ENCODE measurements at places on chromosomes 5 and 9. TPM values are rescaled to one million over a fixed set of nuclear protein-coding genes. Genes with fewer than 3 reads are reported as not detected.

RMRP gene
- total RNA-seq, result 17,487 TPM

SPINK5 gene
- total RNA-seq, result 5.3 TPM

OR13C8 gene
- total RNA-seq, result not detected

- no peak overlapping the region for H3K27ac ChIP-seq
- no peak for DNase-seq
- peaks cover 5% of the 10 kb centered on the region for H3K4me1 ChIP-seq
- no peaks in the 10 kb centered on the region for H3K36me3 ChIP-seq
- no peak overlapping the region for H3K4me3 ChIP-seq
Observed at GRCh38 chr9:109454601-109455155, 43.4 kb downstream of the PTPN3 start.

- H3K4me3 ChIP-seq, result peak overlapping the region; percentile 38
- DNase-seq, result peak; percentile 28
- H3K4me1 ChIP-seq, result peaks cover 4% of the 10 kb centered on the region
- H3K27ac ChIP-seq, result no peak overlapping the region
- no peaks in the 10 kb centered on the region for H3K36me3 ChIP-seq
Observed at GRCh38 chr5:77180167-77181081, 30.1 kb upstream of the PDE8B start.

GRCh38 chr5:172478256-172478655 lies 23.9 kb upstream of the SH3PXD2B start:
- no peak for DNase-seq
- no peaks in the 10 kb centered on the region for H3K4me1 ChIP-seq
- H3K27me3 ChIP-seq, result no peaks in the 10 kb centered on the region
- H3K4me3 ChIP-seq, result no peak overlapping the region
- no peak overlapping the region for H3K27ac ChIP-seq

- H3K36me3 ChIP-seq, result no peaks in the 10 kb centered on the region
- no peak for DNase-seq
- H3K27ac ChIP-seq, result no peak overlapping the region
- H3K27me3 ChIP-seq, result no peaks in the 10 kb centered on the region
Observed at GRCh38 chr9:5840788-5841187, 7.9 kb upstream of the ERMP1 start.

DNA sequence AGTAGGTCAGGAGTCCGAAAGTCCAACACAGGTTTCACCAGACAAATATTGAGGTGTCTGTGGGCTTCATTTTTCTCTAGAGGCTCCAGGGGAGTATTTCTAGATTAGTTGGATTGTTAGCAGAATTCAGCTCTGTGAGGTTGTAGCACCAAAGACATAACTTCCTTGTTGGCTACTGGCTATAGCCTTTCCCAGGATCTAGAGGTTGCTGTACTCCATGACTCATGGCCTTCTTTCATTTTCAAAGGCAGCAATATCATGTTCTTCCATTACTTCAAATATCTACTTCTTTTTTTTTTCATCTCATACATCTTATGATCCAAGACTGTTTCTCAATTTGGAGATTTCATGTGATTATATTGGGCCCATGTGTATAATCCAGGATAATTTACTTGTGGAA lies 404.0 kb upstream of the FAM174A start:
- no peak overlapping the region for H3K27ac ChIP-seq
- H3K4me1 ChIP-seq, result no peaks in the 10 kb centered on the region
- DNase-seq, result no peak

DNA sequence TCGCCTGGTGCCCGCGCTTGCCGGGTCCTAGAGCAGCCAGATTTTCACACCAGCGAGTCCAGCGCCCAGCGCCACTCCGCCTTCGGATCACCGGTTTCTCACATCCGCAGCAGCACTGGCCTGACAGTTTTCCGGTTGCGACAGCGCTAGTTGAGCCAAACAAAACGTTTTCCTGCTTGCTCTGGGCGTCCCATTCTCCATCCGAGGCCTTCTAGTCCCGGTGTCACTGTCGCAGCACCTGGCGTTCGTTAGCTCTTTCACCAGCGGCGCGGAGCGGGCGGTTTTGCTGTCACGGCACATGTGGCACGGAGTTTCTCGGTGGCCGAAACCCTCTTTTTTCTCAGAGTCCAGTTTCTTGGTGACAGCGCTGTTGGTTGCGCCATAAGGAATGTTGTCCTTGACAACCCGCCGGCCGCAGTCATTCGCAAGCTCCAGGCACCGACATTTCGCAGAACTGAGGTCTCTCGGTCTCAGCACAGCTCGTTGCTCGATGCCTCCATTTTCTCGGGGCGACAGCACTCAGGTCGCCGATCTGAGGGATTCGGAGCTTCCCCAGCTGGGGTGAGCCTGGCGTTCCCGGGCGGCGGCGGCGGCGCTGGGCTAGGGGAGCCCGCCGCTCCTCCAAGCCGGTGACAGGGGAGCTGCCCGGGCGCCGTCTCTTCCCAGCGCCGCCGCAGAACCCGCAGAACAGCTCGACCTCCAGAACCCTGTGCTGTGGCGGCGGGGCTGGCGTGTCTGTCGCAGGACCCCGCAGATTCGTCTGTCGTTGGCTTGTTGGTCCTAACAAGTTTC lies 47.8 kb downstream of the ANXA2R start:
- peak; percentile 52 for DNase-seq
- peak overlapping the region; percentile 33 for H3K4me3 ChIP-seq
- H3K27me3 ChIP-seq, result peaks cover 76% of the 10 kb centered on the region
- H3K27ac ChIP-seq, result no peak overlapping the region
- H3K36me3 ChIP-seq, result no peaks in the 10 kb centered on the region

- no peak overlapping the region for H3K4me3 ChIP-seq
- peaks cover 19% of the 10 kb centered on the region for H3K27me3 ChIP-seq
- DNase-seq, result no peak
- H3K4me1 ChIP-seq, result no peaks in the 10 kb centered on the region
- H3K36me3 ChIP-seq, result no peaks in the 10 kb centered on the region
- no peak overlapping the region for H3K27ac ChIP-seq
Observed at GRCh38 chr5:111231119-111231518, 6.9 kb downstream of the CAMK4 start.

DNA sequence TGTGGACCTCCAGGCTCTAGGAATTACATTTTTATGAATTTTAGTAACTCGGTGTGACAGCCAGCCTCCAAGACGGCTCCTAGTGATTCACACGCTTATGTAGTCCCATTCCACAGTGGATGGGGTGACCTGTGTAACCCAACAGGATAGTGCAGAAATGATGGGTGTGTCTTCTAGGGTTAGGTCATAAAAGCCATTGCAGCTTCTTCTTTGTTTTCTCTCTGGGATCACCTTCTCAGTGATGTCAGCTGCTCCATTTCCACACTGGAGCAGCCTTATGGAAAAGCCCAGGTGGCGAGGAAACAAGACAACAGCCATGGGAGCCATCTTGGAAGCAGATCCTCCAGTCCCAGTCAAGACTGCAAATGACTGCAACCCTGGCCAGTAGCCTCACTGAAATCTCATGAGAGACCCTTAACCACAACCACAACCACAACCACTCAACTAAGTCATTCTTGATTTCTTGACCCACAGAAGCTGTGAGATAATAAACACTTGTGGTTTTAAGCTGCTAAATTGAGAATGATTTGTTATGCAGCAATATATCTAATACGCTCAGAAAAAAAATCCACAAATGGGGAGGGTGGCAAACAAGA lies 5.1 kb upstream of the GNPDA1 start:
- no peak overlapping the region for H3K27ac ChIP-seq
- DNase-seq, result peak; percentile 54
- H3K4me1 ChIP-seq, result peaks cover 4% of the 10 kb centered on the region

DNA sequence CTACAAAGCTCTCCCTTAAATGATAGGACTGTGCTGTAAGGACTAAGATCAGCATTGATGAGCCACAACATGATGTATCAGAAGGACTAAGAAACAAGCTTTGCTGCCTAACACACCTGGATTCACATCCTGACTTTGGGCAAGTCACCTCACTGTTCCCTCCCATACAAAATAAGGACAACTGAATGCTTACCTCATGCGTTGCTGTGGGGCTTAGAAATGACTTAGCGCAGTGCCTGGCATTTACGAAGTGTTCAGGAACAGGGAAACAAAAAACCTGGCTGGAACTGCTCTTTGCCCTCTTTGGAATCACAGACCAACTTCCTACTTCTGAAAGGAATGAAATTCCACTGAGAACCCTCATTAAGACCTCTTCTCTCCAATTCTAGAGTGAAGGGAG lies 113.7 kb downstream of the BAAT start:
- H3K27me3 ChIP-seq, result no peaks in the 10 kb centered on the region
- H3K36me3 ChIP-seq, result no peaks in the 10 kb centered on the region
- no peak overlapping the region for H3K27ac ChIP-seq
- no peak for DNase-seq
- H3K4me1 ChIP-seq, result no peaks in the 10 kb centered on the region

- H3K36me3 ChIP-seq, result peaks cover 8% of the 10 kb centered on the region
- H3K27me3 ChIP-seq, result no peaks in the 10 kb centered on the region
- H3K4me3 ChIP-seq, result no peak overlapping the region
- H3K4me1 ChIP-seq, result no peaks in the 10 kb centered on the region
- no peak overlapping the region for H3K27ac ChIP-seq
Observed at GRCh38 chr5:1465117-1465516, 19.9 kb upstream of the SLC6A3 start.

- no peaks in the 10 kb centered on the region for H3K27me3 ChIP-seq
- no peak for DNase-seq
- no peak overlapping the region for H3K27ac ChIP-seq
- H3K4me3 ChIP-seq, result no peak overlapping the region
Observed at GRCh38 chr5:174523311-174524071, 200.9 kb upstream of the MSX2 start.

DNA sequence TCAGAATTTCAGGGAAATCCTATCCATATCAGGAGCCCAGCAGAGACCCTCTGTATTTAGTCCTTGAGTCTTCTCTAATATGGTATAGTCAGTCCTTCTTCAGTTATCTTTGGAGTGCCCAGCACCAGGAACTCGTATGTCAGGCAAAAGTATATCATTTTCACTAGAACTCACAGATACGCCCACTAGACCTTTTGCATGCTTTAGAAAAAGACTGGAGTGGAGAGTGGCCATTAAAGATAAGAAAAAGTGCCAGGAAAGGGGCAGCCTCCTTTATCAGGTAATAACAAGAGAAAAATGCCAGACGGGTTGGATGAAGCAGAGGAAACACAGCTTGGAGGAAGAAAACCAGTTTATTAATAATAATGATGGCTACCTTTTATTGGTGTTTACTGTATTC lies 63.5 kb downstream of the GPR21 start:
- H3K4me3 ChIP-seq, result no peak overlapping the region
- peaks cover 8% of the 10 kb centered on the region for H3K4me1 ChIP-seq
- no peaks in the 10 kb centered on the region for H3K27me3 ChIP-seq
- peaks cover 51% of the 10 kb centered on the region for H3K36me3 ChIP-seq

DNA sequence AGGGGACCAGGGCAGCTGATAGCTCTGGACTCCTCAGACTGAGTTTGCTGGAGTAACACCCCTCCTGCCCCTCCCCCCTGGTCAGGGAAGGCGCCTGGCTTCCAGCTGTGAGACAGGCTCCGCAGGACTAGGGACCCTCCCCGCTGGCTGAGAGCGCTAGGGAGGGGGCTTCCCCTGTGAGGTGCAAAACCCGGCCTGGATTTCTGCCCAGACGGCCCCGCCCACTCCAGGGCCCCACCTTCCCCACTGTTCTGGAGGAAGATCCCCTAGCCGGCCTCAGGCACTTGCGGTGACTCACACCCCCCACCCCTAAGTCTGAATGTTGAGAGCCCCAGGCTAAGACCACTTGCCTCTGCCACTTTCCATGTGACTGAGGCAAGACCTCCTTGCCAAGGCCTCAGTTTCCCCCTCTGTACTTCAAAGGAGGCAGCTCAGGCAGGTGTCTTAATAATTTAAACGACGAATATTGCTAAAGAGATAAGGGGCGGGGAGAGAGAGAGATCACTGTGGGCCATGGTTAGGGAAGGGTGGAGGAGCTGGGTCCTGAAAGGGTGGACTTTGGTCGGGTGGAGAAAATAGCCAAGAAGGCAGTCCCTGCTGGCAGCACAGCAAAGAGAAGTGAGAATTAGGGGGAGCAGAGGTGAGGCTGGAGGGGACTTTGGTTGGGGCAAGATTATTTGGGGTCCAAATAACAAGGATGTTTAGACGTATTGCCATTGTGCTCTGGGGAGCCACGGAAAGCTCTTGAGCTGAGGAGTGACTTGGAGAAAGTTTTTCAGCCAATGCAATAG lies 1.0 kb upstream of the DAB2IP start:
- H3K4me3 ChIP-seq, result peak overlapping the region; percentile 4
- H3K27me3 ChIP-seq, result no peaks in the 10 kb centered on the region
- H3K4me1 ChIP-seq, result peaks cover 32% of the 10 kb centered on the region
- peak; percentile 96 for DNase-seq
- H3K36me3 ChIP-seq, result no peaks in the 10 kb centered on the region
- H3K27ac ChIP-seq, result peak overlapping the region; percentile 71

DNA sequence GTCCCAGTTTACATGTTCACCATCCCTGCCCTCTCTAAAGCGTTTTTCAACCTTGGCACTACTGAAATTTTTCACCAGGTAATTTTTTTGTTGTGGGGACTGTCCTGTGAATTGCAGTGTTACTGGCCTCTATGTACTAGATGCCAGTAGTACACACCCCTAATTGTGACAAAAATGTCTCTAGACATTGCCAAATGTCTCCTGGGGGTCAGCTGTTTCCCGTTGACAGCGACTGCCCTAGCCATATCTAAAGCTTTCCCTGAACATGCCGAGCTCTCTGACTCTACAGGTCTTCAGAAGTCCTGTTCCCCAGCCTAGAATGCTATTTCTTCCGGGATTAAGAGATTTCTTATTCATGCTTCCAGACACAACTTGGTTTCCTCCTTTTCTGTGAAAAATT lies 235.3 kb downstream of the ZSWIM6 start:
- DNase-seq, result no peak
- H3K27me3 ChIP-seq, result no peaks in the 10 kb centered on the region
- no peak overlapping the region for H3K27ac ChIP-seq
- no peaks in the 10 kb centered on the region for H3K4me1 ChIP-seq
- no peaks in the 10 kb centered on the region for H3K36me3 ChIP-seq

DNA sequence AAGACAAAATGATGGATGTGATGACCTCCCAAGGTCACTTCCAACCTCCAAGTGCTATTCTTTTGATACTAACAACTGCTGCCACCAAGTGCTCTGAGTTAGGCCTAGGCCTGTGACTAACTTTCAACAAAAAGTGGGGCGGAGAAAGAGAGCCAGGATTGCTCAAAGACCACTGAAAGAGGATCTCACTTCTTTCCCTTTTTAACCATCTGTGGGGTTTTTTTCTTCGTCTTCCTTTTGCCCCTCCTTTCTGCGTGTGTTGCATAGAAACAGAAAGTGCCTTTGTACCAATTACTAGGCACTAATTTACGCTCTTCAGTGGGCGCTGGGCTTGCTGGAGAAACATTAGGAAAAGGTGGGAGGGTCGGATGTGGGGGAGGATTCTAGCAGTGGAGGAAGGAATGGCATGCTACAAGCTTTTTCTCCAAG lies 8.0 kb downstream of the KLF9 start:
- peaks cover 18% of the 10 kb centered on the region for H3K27me3 ChIP-seq
- H3K27ac ChIP-seq, result no peak overlapping the region
- no peaks in the 10 kb centered on the region for H3K36me3 ChIP-seq
- no peak for DNase-seq

GRCh38 chr9:3478549-3478953 lies 47.2 kb downstream of the RFX3 start:
- peak; percentile 61 for DNase-seq
- no peaks in the 10 kb centered on the region for H3K4me1 ChIP-seq
- no peaks in the 10 kb centered on the region for H3K27me3 ChIP-seq
- H3K4me3 ChIP-seq, result no peak overlapping the region
- no peaks in the 10 kb centered on the region for H3K36me3 ChIP-seq
- no peak overlapping the region for H3K27ac ChIP-seq

Data from cardiac muscle cell (in vitro differentiated cells and primary cell).